Activated CD8-positive, alpha-beta T cell treated with anti-CD3 and anti-CD28 coated beads for 36 hours (primary cell): ENCODE measurements at places on chromosomes 1 and 21. TPM values are rescaled to one million over a fixed set of nuclear protein-coding genes. Genes with fewer than 3 reads are reported as not detected.
A peak's percentile ranks its signal among the peaks of the same experiment; 100 is the strongest.

GRCh38 chr1:80915491-80915890 is 885.2 kb upstream of the ADGRL2 start:
- no peaks in the 10 kb centered on the region for H3K36me3 ChIP-seq
- no peaks in the 10 kb centered on the region for H3K4me1 ChIP-seq

GRCh38 chr1:227070638-227071285 is 130.7 kb downstream of the COQ8A start:
- no peak overlapping the region for H3K4me3 ChIP-seq
- DNase-seq, result no peak
- no peaks in the 10 kb centered on the region for H3K36me3 ChIP-seq
- no peak overlapping the region for H3K27ac ChIP-seq

DNA sequence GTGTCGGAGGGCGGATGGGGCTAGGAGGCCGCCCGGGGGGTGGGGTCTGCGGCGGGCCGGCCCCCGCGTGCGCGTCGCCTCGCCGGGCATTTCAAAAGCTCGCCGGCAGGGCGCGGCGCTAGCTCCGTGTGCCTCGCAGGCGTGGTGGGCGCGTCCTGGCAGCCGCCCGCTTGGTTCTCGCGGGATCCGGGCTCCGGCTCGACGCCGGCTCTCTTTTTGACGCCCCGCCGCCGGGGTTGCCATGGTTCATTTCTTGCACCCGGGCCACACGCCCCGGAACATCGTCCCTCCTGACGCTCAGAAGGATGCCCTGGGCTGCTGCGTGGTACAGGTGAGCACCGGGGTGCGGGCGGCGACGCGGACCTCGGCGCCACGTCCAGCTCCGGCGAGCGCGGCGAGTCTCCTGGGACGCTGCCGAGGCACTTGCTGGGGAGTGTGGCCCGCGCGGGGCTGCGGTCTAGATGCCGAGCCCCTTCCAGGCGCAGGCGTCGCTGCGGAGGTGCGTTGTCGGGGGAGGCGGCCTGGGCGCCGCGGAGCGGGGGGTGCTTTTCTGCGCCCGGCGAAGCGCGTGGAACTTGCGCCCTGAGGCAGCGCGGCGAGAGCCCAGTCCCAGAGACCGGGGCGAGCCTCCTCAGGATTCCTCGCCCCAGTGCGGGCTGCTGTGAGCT is at the start of gene ZYG11A:
ZYG11A (plus strand) TSS at position 118 of the 668 bp plus-strand sequence; CDS start at position 242, 124 bp downstream.
- no peaks in the 10 kb centered on the region for H3K4me1 ChIP-seq
- H3K27ac ChIP-seq, result no peak within 1 kb of the TSS
- no peaks in the 10 kb centered on the region for H3K36me3 ChIP-seq
- H3K27me3 ChIP-seq, result peaks cover 27% of the 10 kb centered on the region

GRCh38 chr1:187943606-187944403 is 1115.1 kb downstream of the PLA2G4A start:
- no peak overlapping the region for H3K27ac ChIP-seq
- no peaks in the 10 kb centered on the region for H3K27me3 ChIP-seq
- DNase-seq, result no peak
- no peaks in the 10 kb centered on the region for H3K4me1 ChIP-seq
- H3K36me3 ChIP-seq, result peaks cover 1% of the 10 kb centered on the region
- H3K4me3 ChIP-seq, result no peak overlapping the region

GRCh38 chr1:164624400-164624799 is 65.4 kb downstream of the PBX1 start:
- H3K27ac ChIP-seq, result no peak overlapping the region
- no peak for DNase-seq
- H3K36me3 ChIP-seq, result no peaks in the 10 kb centered on the region
- H3K4me3 ChIP-seq, result no peak overlapping the region
- H3K4me1 ChIP-seq, result no peaks in the 10 kb centered on the region

DNA sequence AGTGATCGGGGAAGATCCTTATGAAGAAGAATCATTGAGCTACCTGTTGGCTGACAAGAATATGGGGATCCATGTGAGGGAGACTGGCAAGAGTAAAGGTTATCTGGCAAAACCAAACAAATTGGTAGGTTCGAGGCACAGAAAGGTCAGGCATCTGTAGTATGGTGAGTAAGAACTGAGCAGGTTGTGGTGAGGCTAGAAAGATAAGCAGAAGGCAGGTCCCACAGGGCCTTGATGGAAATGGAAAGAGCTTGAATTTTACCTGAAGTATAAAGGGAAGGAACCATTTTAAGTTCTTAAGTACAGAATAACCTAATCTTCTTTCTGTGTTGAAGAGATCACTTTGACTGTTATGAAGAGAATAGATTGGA is 11.1 kb downstream of the PTPRC start:
- peak overlapping the region; percentile 97 for H3K27ac ChIP-seq
- peak; percentile 67 for DNase-seq
- peak overlapping the region; percentile 86 for H3K4me3 ChIP-seq
- H3K36me3 ChIP-seq, result peaks cover 75% of the 10 kb centered on the region
- no peaks in the 10 kb centered on the region for H3K27me3 ChIP-seq
- H3K4me1 ChIP-seq, result peaks cover 68% of the 10 kb centered on the region

- DNase-seq, result no peak
- H3K27ac ChIP-seq, result no peak overlapping the region
- H3K4me1 ChIP-seq, result no peaks in the 10 kb centered on the region
- no peaks in the 10 kb centered on the region for H3K36me3 ChIP-seq
Observed at GRCh38 chr1:210747890-210748289, 386.1 kb downstream of the KCNH1 start.

- peaks cover 92% of the 10 kb centered on the region for H3K4me1 ChIP-seq
- peak overlapping the region; percentile 62 for H3K4me3 ChIP-seq
- peak overlapping the region; percentile 98 for H3K27ac ChIP-seq
- DNase-seq, result peak; percentile 88
Observed at GRCh38 chr1:15951341-15952153, 24.4 kb downstream of the ZBTB17 start.

DNA sequence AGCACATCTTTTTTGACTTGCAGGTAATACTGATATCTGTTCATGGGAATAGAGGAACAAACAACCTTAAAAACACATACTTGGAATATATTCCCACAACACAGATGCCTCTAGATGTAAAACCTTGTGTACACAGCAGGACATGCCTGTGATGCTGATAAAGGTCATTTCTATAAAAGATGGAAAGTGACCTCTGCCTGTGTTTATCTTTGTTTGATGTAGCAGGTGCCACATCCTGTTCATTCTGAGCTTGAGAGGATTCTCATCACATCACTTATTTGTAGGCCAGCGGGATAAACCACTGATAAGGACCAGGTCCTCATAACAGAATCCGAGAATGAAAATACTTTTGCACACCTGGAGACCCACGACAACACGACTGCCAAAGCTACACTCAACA is 133.7 kb downstream of the SMYD2 start:
- no peak overlapping the region for H3K27ac ChIP-seq
- H3K36me3 ChIP-seq, result no peaks in the 10 kb centered on the region
- H3K4me3 ChIP-seq, result no peak overlapping the region
- no peak for DNase-seq
- peaks cover 5% of the 10 kb centered on the region for H3K4me1 ChIP-seq

- no peak overlapping the region for H3K27ac ChIP-seq
- H3K36me3 ChIP-seq, result peaks cover 7% of the 10 kb centered on the region
- H3K4me3 ChIP-seq, result no peak overlapping the region
Observed at GRCh38 chr1:185027252-185027882, 18.0 kb upstream of the RNF2 start.

Gene AGT
- total RNA-seq, result not detected

Gene ZNF691
- total RNA-seq, result 7.5 TPM

Gene GORAB
- total RNA-seq, result 9.5 TPM

Gene PAQR6
- 4.7 TPM for total RNA-seq

Gene SGIP1
- total RNA-seq, result not detected

Gene BRDT
- not detected for total RNA-seq
